ENCODE measurements at places on chromosomes 13 and 19.

DNA sequence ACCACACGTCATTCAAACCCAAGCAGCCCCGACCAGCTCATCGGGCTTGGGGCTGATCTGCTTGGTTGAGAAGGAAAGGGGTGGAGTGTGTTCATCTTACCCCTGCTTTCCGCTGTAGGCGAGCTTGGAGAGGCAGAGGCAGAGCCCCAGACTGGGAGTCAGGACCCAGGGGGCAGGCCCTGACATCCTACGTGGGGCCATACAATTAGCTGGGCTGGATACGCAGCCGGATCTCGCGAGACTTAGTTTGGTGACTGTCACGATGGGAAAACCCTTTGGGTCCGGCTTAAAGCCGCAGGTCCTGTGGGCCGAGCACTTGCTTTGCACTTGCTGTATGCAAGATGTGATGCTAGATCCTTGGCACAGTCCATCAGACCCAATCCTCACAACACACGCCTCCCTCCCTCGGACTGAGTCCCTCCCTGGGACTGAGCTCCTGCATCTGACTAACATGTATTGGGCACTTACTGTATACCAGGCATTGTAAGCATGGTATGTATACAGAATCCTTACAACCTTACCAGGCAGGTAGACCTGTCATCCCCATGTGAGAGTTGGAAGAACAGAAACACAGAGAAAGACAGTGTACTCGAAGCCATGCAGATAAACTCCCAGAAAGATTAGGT, 3.7 kb downstream of the CEACAM16 start:
- no peak for DNase-seq

DNA sequence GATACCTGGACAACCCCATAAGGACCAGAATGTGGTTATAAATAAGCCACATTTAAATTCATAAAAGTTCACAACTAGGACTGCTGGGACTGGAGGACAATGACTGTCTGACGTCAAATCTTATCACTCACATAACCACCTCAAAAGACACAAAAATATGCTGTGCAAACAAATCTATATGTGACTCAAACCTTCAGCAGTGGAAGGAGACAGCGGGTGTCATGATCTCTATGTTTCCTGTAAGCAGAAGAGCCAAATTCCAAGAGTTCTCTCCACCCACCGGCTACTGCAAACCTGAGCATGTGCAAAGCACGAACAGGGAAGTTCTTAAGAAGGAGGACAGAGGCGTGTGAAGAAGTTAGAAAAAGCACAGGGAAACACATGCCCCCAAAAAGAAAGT, 113.2 kb downstream of the MYCBP2 start:
- no peak for DNase-seq

DNA sequence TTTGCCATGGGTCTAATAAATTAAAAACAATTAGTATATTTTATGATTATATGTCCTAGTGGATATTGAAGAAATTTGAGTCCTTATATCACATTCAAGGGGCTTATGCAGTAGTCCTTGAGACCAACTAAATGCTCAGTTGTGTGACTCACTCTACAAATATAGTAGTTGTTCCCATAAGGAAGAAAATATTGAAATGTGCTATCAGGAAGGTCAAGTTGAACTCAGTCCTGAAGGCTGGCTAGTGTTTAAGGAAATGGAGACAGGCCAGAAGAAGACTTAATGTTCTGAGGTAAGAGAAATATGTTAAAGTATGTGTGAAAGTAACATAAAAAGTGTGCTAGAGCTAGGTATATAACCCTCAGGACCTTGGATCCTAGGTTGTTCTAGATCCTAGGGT, 766.1 kb upstream of the GPC6 start:
- no peak for DNase-seq

GRCh38 chr13:29943273-29943672, 92.9 kb upstream of the UBL3 start:
- DNase-seq = no peak

DNA sequence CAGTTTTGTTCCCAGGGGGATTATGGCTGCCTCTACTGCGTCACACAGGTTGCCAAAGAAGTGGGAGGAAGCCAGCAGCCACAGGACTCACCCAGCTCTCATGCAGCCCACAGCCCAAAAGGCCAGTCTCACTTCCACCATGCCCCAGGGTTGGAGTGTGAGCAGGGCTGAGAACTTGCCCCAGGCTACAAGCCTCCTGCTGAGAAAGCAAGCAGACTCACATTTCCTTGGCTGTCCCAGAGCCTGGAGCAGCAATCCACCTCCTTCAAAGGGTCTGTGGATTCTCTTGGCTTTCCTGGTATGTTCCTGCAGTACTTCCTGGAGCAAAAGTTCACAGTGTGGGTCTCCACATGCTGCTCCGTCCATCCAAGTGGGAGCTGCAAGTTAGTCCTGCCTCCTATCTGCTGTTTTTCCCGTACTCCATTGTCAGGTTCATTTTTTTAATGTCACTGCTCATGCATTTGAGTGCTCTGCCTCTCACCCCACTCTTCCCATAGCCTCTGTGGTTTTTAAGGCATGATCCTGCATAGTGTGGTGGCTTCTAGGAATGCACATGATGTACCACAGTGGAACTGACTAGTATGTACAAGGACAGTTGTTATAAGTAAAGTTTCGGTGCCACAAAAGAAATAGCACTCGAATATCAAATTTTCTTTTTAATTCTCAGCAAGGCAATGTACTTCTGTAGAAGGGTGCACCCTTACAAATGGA, 56.2 kb upstream of the ARHGEF7 start:
- no peak for DNase-seq

DNA sequence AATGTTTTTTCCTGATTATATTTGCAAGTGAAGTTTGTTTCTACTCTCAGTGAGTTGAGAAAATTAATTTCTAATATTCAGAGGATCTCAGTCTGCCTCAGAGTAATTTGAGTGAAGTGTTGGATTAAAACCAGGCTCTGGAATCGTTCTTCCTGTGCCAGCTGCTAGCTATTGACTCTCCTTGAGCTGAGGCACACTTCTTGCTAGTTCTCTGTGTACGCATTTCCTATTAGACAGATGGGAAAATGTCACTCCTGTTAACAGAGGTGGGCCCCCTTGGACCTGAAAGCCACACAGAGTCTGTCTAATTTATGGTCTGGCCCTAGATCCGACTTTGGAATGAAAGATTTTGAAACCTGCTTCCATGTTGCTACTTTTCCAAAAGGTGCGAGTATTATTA, 107.6 kb upstream of the RNF113B start:
- no peak for DNase-seq

DNA sequence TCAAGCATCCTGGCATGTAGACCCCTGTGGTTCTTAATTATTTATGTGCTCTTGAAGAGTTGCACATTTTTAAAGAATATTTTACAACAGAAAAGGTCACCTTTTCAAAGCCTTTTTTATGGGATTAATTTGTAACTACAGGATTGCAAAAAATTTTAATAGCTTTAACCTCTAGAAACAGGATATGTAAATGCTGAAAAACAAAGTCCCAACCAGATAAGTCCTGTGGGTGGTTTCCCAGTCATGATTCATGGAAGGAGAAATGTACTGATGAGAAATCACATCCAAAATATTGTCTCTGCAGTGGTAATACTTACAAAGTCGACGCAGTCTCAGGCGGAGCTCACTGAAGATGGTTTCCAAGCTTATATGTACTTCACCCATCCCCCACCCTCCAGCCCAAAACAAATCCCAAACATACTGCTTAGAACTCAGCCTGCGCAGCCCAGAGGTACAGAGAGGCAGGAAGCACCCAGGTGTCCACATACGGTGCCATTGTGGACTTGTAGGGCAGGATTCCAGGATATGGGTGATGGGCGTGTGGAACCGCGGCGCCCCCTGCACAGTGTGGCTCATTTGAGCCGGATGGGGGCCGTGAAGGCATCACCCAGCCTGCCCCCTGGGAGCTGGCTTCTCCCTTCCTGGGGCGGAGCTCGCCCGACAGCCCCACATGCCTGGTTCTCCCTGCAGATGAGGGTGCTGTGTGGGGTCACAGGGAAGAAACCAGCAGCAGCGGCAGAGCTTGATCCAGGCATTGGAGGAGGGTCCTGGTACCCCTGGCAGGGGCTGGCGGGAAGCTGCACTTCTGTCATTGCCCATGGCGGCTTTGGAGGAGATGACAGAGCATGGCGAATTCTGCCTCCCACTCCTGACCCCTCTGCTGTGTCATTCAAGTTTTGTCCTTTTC, 101.2 kb downstream of the ATP11A start:
- no peak for DNase-seq

DNA sequence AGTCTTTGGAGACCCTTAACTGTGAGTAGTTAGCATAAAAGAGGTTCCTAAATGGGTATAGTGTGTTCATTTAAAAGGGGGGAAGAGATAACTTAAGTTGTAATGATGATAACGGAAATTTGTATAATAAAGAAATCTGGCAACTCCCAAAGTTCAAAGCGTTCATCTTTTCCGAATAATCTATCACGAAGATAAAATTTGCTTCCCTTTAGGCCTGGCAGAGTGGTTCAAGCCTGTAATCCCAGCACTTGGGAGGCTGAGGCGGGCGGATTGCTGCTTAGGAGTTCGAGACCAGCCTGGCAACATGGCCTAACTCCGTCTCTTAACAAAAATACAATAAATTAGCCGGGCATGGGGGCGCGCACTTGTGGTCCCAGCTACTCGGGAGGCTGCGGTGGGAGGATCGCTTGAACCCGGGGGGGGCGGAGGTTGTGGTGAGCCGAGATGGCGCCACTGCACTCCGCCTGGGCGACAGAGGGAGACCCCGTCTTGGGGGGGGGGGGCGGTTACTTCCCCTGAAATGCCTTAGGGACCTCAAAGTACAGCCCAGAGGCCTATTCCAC, 934 bp downstream of the N4BP2L2 start:
- no peak for DNase-seq

GRCh38 chr13:22027566-22027965, 356.7 kb downstream of the FGF9 start:
- no peak for DNase-seq
